ENCODE measurements at places on chromosomes 2 and 18.

DNA sequence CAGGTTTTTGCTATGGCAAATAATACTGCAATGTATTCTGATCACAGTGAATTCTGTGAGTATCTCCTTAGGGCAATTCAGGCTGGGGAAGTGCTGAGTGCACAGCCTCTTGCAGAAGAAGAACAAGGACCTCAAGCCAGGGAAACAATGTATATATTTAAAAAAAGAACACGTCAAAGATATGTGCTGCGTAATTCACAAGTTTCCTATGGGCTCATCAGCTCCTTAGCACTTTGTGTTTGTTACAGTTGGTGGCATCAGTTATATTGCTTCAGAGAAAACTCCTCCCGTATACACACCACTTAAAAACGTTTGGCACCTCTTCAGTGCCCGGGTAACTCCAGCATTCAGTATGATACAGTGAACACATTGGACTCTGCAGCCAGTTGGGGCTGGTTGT lies 16.5 kb upstream of the MARCO start:
- DNase-seq, result no peak

- no peak for DNase-seq
Measured at GRCh38 chr2:128438091-128438490, 119.4 kb upstream of the HS6ST1 start.

GRCh38 chr2:234448506-234449184 lies 48.2 kb downstream of the ARL4C start:
- DNase-seq, result no peak

DNA sequence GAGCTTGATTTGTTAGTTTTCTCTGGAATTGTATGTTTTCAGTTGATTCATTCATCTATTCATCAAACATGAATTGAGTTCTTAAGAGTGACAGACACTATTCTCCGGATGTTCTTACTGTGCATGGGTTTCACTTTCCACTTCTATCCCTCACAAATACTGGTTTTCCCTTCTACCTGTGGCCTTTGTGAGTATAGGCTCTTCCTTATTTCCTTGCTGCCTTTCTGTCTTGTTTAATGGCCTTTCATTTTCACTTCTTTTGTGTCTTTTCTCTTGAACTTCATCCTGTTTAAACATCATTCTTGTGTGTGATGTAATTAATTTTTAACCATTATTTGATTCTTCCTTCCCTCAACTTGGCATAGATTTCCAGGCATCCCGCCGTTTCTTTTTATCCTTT lies 90.7 kb downstream of the CRIM1 start:
- no peak for DNase-seq

DNA sequence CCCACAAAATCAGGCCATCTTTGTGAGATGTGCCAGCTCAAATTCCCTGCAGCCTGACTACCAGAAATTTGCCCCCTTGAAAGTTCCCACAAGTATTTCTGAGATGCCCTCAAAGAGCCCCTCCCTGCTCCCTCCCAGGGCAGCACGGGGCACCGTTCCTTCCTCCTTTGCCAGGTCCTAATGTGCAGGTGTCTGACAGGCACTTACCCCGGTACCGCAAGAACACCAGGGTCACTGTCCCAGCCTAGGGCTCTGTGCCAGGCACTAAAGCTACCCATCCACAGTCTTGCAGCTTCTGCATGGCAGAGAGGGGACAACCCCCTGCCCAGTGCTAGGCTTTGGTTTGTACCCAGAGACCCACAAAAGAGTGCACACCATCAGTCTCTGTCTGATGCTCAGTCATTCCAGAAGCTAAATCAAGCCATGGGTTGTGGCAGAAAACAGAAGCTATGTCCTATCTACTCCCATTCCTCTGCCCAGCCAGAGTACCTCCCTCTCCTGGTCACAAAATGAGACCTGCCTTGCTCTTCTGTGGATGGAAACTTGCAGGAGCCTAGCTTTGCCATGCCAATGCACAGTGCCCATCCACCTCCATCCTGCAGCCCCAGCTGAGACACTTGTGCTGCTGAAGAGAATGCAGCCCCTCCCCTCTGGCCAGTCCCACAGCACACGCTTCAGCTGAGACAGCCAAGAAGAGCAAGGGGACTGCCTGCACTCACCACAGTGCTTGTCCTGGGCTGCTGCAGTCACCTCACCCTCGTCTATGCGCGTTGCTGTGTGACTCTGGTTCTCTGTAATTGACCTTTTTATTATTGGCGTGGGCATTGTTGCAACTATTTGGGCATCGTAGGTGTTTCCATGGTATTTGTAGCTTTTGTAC lies 48.7 kb downstream of the INPP5D start:
- no peak for DNase-seq

GRCh38 chr2:222470802-222471468 lies 46.6 kb downstream of the SGPP2 start:
- DNase-seq, result no peak

- no peak for DNase-seq
Measured at GRCh38 chr2:55885127-55885943, 38.2 kb downstream of the EFEMP1 start.

DNA sequence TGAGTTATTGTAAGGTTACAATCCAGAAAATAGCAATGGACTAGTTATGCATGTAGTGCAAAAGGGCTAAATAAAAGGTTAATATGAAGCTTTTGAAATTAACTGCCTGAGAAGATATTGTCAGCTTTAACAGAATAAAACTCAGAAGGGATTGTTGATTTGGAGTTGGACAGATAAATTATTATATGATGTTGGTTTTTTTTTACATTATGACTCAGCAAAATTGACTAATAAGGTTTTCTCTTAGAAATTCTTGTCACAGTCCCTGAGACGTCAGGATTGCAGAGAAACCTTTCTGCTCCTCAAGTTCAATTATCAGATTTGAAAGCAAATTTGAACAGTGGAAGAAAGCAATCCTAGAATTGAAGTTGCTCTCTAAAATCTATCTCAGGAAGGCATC lies 946.9 kb downstream of the CBLN2 start:
- DNase-seq, result no peak

- DNase-seq, result no peak
Measured at GRCh38 chr18:39425172-39425850, 1859.7 kb upstream of the CELF4 start.

DNA sequence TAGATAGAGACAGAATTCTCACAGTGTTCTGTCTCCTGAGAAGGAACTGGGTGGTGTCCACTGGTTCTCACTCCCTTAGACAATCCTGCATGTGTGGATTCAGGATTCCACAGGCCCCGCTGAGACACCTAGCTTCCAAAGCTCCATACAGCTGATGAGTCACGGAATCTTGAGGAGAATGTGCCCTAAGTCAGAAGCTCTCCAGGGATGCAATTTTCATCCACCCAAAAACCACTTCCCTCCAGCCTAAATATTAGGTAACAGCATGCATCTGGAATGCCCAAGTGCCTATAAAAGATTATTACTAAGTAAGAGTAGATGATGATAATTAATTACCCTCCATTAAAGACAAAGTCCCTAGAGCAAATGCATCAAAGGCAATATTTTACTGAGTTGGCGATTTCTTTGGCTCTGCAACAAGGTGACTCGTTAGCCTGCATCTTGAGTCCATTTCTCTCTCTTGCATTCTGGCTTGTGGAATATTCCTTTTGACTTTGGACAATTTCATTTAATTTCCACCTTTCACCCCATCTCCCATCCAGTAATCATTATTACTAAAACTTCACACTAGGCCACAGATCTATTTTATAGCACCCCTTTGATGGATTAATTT lies 475.1 kb downstream of the TNS1 start:
- no peak for DNase-seq

DNA sequence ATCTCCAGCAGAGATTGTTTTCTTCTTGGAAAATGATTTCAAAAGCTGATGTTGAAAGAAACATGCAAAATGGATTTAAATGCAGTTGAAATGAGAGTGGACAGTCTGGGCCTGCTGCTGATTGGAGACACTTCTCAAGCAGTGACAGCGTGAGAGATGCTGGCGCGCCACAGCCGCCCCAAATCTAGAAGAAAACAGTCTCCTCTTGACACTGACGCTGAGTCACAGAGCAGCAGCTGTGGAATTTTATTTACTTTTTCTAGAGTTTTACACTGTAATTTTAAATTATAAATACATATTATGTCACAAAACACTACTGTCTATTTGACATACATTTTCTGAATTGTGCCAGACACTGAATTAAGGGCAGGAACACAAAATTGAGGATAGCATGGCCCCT lies 121.8 kb upstream of the TMEM200C start:
- no peak for DNase-seq
